ENCODE measurements at places on chromosomes 6 and 20. TPM values are rescaled to one million over a fixed set of nuclear protein-coding genes. Genes with fewer than 3 reads are reported as not detected.

DNA sequence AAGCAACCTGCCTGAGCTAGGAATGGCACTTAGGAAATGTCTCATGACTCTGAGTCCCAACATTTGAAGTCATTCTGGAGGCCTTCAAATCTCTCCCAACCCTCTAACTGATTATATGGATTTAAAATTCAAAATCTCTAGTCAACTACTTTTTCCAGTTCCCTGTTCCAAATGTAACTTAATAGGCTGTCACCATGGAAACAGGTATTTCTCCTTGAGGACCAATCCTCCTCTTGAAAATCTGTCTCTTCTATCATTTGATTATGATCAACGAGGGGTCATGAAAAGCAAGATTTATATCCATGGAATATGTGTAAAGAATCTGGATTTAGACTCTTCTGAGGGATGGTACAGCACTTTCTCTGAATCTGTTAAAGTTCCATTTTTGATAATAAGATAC, 127.3 kb upstream of the DTNBP1 start:
- DNase-seq: no peak

DNA sequence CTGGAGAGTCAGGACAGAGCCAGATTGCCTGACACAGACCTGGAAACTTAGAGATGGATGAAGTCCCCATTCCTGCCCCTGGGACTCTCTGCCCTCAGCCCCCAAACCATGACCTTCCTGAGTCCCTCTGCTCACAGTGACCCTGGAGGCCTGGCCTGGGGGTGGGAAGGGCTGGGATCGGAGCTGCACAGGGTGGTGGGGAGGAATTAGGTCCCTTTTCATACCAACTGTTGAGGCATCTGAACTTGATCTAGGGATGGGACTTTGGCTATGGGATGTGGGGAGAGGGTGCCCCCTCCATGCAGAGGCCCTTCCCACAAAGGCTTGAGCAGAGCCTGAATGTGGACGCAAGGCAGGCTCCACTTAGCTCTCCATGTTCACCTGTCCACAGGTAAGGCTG, 144.1 kb downstream of the MRPL14 start:
- no peak for DNase-seq

DNA sequence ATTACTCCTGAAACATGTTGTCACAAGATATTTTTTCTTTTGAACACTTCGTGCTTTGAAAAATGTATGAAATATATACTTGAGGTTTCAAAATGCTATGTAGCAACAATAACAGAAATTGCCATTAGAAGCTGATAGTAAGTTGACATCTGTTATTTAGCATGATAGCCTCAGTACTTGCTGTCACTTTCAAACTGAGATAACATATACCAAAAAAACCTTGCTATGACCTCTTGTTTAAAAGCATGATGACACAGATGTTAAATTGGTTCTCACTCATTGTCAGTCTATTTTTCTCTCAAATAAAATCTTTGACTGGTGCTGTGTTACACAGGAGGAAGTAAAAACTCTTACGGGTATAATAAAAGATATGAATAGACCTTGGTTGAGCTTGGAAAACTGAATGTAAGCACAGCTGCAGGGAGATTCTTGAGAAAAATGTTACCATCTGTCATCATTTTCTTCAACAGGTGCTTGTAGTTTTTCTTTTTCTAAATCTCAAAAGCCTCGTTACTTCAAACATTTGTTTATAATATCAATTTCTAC, 18.6 kb downstream of the MOXD1 start:
- no peak for DNase-seq

DNA sequence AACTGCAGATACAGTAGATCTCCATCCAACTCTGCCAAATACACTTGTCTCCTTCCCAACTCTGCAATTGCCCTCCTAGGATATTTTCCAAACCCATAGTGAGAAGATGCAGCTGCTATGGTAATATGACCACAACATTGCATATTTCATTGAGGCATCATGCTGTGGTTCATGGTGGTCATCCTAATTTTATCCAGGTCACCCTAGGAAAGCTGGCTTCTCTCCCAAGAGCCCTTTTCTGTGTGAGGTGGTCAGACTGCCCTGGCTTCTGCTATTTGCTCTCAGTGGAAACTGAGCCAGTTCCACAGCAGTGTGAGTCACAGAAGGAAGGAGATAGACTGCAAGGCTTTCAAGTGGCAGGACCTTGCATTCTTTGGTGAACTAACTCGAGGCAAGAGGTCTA, 5.5 kb downstream of the OGFRL1 start:
- DNase-seq: no peak

DNA sequence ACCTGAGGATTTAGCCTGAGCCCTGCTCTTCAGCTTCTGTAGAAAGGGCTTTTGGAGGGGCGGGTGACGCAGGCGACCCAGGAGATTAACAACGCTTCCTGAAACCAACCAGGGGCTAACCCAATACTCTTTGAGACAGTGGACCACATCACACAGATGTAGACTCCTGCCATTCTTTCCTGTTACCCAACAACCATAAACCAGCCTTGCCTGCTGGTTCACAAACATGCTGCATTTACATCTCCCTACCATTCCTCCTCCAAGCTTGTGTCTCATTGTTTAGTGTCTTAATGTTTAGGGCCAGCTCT, 28.3 kb downstream of the PPP1R16B start:
- no peak for DNase-seq

GRCh38 chr20:57787151-57787989, 77.6 kb upstream of the PMEPA1 start:
- DNase-seq: no peak

PLEKHG1 gene
- 93.9 TPM for total RNA-seq

TBC1D7 gene
- 39.8 TPM for total RNA-seq

MOCS3 gene
- 3.7 TPM for total RNA-seq

LRRN4 gene
- not detected for total RNA-seq

DNA sequence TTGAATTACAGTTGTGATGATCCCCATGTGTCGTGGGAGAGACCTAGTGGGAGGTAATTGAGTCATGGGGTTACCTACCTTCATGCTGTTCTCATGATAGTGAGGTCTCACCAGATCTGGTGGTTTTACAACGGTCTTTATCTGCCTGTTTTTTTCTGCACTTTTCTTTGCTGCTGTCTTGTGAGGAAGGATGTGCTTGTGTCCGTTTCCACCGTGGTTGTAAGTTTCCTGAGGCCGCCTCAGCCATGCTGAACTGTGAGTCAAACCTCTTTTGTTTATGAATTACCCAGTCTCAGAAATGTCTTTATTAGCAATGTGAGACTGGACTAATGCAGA, 6.5 kb upstream of the RANBP9 start:
- DNase-seq: no peak

DNA sequence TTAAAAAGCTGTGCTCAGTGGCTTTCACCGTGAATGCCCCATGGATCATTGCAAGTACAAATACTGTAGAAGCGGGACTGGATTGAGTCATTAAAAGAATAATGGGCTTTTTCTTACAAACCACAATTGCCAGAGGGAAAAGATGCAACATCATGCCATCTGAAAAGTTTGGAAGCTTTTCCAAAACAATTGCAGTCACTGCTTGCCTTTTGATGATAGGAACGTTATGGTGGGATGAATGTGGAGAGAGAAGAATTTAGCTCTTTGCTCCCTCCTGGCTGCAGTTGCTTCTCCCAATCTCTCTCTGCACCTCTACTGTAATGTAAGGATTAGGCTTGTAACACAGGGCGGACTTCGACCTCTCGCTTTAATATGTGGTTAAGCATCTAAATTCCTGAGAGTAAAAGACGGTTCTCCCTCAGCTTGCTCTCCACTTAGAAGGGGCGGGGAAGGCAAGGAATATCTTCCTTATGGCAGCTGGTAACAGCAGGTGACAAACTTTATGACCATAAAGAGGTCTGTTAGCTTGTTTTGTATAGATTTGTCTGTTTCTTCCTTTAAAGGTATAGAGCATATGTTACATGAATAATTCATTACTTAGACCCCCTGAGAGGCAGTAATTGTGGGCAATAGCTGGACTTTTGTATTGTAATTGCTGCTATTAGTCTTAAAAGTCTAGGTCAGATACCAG, 376.1 kb downstream of the UTRN start:
- DNase-seq: peak; percentile 79

GRCh38 chr6:71531006-71531405, 242.4 kb downstream of the OGFRL1 start:
- no peak for DNase-seq

DNA sequence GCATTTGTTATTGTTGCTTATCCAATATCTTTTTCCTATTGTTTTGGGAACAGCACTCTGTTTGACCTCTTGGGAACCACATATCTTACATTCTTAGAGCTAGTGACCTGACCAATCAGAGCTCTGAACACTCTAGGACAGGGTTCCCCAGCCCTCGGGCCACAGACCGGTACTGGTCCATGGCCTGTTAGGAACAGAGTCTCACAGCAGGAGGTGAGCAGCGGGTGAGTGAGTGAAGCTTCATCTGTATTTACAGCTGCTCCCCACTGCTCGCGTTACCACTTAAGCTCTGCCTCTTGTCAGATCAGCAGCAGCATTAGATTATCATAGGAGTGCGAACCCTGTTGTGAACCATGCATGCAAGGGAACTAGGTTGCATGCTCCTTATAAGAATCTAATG, 226.0 kb upstream of the TSHZ2 start:
- DNase-seq: no peak

HS3ST5 gene
- not detected for total RNA-seq

DNA sequence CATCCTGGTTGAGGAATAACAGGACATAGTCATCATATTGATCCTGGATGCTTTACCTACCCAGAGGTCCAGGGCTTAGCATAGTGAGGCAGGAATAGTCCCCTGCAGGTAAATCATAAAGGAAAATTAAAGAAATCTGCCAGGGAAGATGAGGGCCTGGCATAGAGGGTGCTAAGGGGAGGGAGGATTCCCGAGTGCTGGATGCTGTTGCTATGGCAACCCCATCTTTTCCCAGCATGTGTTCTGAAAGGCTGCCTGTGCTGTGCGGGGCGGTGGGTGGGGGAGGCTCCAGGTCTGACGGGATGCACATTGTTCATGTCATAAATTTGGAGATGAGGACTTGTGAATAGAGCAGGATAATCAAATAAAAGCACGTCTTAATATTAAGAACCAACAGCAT, 212.6 kb upstream of the PCSK2 start:
- no peak for DNase-seq

SNX21 gene
- 49.9 TPM for total RNA-seq

GRCh38 chr20:53657279-53657678, 63.6 kb upstream of the ZNF217 start:
- no peak for DNase-seq

DNA sequence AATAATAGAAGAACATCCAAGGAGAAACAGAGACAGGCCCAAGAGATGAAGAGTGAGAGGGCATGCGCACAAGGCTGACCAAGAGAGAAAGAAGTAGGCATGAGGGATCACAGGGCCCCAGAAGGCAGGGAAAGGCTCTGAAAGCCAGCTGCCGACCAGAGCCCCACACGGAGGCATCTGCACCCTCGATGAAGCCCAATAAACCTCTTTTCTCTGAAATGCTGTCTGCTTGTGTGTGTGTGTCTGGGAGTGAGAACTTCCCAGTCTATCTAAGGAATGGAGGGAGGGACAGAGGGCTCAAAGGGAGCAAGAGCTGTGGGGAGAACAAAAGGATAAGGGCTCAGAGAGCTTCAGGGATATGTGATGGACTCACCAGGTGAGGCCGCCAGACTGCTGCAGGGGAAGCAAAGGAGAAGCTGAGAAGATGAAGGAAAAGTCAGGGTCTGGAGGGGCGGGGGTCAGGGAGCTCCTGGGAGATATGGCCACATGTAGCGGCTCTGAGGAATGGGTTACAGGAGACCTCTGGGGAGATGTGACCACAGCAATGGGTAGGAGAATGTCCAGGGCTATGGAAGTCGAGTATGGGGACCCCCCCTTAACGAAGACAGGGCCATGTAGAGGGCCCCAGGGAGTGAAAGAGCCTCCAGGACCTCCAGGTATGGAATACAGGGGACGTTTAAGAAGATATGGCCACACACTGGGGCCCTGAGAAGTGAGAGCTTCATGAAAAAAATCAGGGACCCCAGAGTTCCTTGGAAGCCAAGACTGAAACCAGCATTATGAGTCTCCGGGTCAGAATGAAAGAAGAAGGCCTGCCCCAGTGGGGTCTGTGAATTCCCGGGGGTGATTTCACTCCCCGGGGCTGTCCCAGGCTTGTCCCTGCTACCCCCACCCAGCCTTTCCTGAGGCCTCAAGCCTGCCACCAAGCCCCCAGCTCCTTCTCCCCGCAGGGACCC, 981 bp upstream of the TNF start:
- no peak for DNase-seq

SLC35D3 gene
- not detected for total RNA-seq

SLPI gene
- 90.3 TPM for total RNA-seq

SPATA25 gene
- 6.0 TPM for total RNA-seq

- DNase-seq: no peak
These were observed 132.1 kb upstream of the CNR1 start for GRCh38 chr6:88298066-88298845.

- no peak for DNase-seq
These were observed 60.5 kb downstream of the CD83 start for GRCh38 chr6:14178083-14178445.

OR12D3 gene
- not detected for total RNA-seq

GRCh38 chr6:25217829-25218228, 61.3 kb upstream of the CARMIL1 start:
- no peak for DNase-seq

SRMS gene
- not detected for total RNA-seq

DNA sequence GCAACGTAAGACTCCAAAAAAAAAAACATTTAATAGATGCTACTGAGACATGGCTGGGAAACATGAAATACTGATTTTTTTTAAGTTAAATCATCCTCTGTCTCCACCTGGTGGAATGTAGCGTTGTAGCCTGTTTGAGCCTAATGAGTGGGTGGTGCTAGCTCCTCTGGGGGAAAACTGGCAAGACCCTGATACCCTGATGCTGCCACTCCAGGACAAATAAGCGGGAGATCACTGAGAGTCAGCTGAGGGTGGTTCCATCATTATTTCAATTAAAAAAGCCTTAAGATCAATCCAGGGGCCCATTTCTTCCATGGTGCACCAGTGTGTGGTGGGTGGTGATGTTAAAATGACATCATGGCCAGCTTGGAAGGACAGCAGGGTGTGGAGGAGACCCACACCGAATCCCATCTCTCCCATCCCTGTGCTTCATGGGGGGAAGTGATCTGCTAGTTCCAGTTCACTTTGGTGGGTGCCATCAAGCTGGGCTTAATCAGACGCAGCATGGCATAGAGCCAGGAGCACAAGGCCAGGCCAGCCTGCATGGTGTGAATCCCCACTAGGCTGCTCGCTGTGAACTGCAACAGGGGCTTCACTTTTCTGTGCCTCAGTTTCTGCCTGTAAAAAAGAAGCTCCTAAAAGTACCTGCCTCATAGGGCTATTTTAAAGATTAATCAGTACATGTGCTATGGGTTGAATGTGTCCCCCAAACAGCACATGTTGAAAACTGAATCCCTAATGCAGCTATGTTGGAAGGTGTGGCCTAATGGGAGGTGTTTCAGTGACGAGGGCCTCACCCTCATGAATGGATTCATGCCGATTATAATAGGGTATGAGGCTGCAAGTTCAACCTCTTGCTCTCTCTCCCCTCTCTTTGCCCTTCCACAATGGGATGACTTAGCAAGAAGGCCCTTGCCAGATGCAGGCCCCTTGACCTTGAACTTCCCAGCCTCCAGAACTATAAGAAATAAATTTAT, 13.0 kb upstream of the MRPS10 start:
- no peak for DNase-seq

- DNase-seq: peak; percentile 15
These were observed 219.3 kb downstream of the ARHGAP18 start for GRCh38 chr6:129490521-129491255.

FABP7 gene
- not detected for total RNA-seq

DUSP15 gene
- not detected for total RNA-seq

GRCh38 chr20:61704661-61705060, 361.0 kb downstream of the TAF4 start:
- no peak for DNase-seq

CCN5 gene
- 13.9 TPM for total RNA-seq

VSTM2L gene
- total RNA-seq: 3.0 TPM

All from transverse colon (tissue), 4 donors.